ENCODE measurements at places on chromosomes 16 and 17.

- DNase-seq = no peak
These were observed 14.6 kb downstream of the MYO15A start for GRCh38 chr17:18122990-18123753.

GRCh38 chr16:57167953-57168352 lies 17.9 kb downstream of the PSME3IP1 start:
- DNase-seq = no peak

GRCh38 chr16:72467157-72467759 lies 295.3 kb upstream of the PMFBP1 start:
- no peak for DNase-seq

DNA sequence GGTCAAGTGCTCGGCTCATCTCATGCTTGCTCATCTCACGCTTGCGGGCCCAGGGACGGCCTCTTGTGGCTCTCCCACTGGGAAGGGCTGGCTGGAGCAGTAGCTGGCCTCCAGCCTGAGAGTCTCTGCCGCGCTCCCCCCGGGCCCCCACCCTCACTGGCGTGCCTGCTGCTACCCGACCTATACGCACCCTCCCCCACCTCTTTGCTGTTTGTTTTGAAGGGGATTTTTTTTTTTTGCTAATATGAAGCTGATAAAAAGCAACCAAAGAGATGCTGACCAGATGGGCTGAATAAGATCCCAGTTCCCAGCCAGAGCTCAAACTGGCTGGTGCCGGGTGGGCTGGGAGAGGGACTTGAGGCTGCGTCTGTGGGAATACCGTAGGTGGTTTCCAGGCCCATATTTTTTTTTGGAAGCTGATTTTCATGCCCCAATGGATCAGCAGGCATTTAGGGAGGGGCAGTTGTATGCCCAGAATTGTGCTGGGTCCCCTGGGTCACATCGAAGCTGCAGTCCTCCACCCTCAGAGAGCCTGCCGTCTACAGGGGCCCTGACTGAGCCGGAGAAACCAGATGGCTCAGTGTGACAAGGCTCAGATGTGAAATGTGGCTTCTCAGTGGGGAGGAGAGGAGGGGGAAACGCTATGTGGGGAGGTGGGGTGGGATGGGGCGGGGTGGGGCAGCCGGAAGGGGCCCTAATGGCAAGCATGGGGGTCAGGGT lies 115.0 kb downstream of the RAP1GAP2 start:
- DNase-seq = no peak

- no peak for DNase-seq
These were observed 2.4 kb downstream of the PABPN1L start for GRCh38 chr16:88864099-88864498.
